ENCODE measurements at places on chromosomes 6 and 20.

- DNase-seq, result peak; percentile 26
Measured at GRCh38 chr6:22392711-22393110, 95.9 kb upstream of the PRL start.

DNA sequence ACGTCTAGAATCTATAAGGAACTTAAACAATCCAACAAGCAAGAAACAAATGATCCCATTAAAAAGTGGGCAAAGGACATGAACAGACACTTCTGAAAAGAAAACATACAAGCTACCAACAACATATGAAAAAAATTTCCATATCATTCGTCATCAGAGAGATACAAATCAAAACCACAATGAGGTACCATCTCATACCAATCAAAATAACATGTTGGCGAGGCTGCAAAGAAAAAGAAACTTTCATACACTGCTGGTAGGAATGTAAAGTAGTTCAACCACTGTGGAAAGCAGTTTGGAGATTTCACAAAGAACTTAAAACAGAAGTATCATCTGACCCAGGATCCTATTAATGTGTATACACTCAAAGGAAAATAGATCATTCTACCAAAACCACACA, 243.9 kb upstream of the RUNX2 start:
- no peak for DNase-seq

DNA sequence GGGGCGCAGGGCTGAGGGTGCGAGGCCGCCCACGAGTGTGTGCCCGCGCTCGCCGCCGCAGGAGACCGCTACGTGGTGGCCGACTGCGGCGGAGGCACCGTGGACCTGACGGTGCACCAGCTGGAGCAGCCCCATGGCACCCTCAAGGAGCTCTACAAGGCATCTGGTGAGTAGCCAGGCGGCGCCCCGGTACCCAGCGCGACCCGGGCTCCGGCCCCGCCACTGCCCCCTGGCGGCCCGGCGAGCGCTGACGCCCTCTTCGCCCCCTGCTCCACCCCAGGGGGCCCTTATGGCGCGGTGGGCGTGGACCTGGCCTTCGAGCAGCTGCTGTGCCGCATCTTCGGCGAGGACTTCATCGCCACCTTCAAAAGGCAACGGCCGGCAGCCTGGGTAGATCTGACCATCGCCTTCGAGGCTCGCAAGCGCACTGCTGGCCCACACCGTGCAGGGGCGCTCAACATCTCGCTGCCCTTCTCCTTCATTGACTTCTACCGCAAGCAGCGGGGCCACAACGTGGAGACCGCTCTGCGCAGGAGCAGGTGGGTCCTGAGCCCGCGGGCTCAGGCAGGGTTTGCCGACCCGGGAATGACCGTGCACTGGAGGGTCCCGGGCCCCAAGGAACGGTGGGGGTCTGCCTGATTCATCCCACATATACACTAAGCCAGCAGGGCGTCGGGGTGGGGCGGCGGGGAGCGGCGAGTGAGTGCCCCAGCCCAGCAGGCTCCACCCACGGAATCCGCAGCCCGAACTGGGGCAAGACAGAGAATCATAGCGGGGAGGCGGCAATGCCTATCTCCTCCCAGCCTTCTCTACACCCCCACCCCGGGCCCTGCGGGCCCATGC, 17.4 kb downstream of the HSPA12B start:
- DNase-seq, result peak; percentile 48

DNA sequence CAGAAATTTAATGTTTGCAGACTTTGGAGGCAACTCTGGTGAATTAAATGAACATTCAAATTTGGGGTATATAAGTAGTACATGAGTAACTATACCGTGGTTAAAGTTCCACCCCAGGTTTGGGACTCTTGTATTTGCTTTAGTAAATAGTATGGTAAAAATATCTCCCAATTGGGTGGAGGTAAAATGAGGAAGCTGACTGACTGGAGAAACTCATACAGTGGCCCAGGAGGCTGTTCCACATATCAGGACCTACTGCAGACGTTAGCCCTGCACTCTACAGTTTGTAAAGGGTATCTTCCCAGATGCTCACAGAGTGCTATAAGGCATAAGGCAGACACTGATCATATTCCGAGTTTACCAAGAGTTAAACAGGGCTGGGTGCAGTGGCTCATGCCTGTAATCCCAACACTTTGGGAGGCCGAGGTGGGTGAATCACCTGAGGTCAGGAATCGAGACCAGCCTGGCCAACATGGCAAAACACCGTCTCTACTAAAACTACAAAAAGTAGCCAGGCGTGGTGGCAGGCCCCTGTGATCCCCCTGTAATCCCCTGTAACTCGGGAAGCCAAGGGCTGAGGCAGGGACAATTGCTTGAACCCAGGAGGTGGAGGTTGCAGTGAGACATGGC, 53.7 kb downstream of the CPXM1 start:
- no peak for DNase-seq

DNA sequence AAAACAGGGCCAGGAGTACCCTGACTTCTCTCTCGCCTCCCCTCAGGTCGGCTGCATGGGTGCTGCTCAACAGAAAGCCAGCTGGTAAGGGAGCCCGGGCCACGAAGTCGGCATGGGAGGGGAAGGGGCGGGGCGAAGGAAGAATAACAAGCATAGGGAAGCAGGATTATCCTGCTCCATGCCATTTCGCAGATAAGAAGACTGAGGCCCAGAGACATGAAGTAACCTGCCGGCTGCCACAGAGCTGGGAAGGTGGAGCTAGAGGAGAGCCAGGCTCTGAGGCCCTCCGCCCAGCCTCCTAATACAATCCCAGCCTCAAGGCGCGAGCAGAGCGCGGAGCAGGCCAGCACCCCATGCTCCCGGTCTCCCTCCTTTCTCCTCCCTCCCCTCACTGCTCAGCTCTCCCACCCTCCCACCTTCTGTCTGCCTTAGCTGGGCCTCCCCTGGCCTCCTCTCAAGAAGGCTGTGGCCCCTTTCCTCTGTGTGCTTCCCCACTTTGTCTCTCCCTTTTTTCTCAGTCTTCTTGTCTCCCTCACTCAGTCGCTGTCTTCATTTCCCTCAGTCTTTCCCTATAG, 13.2 kb upstream of the HMGA1 start:
- DNase-seq, result no peak

- DNase-seq, result no peak
Measured at GRCh38 chr6:169248521-169248971, 5.1 kb downstream of the THBS2 start.

- DNase-seq, result no peak
Measured at GRCh38 chr6:48750861-48751260, 639.9 kb upstream of the PTCHD4 start.

DNA sequence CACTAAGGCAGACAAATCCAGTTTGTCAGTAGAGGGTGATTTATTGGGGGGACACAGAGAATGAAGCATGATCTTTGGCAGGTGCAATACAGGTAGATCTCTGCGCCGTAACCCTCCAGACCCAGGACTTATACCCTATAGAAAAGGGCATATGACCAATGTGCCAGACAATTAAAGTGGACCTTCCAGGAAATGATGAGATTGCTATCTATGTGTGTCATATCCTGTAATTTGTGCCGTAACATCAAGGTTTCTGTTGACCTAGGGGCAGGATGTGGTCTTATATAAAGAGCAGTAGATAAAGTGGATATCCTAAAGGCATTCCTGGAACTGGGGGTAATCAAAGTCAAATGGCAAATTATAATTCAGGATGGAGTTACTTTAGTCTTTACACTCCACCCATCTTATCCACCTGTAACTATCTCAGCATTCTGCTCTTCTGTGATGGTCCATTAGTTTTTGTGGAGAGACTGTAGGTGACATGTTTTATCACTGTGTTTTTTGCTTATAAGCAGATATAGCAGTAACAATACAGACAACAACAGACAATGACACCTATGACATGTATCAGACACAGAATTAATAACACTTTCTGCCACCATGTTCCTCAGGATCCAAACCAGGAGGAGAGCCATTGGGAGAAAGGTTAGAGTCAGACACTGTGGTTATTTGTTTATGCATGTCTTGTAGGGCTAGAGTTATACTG, 43.1 kb upstream of the ZNF337 start:
- no peak for DNase-seq

DNA sequence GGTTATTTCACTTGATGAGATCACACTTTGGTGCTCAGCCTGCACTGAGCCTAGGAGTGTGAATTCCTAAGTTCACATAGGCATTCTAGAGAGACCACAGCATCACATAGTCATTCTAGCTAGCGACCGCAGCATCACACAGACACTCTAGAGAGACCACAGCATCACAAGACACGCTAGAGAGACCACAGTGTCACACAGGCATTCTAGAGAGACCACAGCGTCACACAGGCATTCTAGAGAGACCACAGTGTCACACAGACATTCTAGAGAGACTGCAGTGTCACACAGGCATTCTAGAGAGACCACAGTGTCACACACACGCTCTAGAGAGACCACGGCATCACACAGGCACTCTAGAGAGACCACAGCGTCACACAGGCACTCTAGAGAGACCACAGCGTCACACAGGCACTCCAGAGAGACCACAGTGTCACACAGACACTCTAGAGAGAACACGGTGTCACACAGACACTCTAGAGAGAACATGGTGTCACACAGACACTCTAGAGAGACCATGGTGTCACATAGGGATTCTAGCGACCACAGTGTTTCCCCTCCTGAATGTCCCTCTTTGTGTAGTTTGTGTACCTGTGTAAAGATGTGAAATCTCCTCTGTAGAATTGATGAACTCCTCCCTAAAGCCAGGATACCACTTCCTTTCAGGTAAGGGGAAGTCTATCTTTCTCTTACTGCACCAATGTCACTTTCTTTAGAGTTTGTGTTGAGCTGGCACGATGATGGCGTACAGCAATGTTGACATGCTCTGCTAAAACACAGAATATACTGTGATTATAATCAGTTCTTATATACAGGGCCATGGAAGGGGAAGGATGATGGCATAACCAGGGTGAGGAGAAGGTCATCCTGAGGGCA, 169.4 kb downstream of the ZDHHC14 start:
- DNase-seq, result peak; percentile 36

Measured in myocyte (in vitro differentiated cells).